Neural progenitor cell (in vitro differentiated cells): ENCODE measurements at places on chromosomes 5 and 9. TPM values are rescaled to one million over a fixed set of nuclear protein-coding genes. Genes with fewer than 3 reads are reported as not detected.

Gene GPR150
- 0.12 TPM in 1 of 2 replicates, not detected in the other for total RNA-seq

- no peak for DNase-seq
Observed at GRCh38 chr9:87653941-87654340, 72.0 kb upstream of the CTSL start.

Gene FLT4
- 2.3 and 13.9 TPM in 2 replicates for total RNA-seq

DNA sequence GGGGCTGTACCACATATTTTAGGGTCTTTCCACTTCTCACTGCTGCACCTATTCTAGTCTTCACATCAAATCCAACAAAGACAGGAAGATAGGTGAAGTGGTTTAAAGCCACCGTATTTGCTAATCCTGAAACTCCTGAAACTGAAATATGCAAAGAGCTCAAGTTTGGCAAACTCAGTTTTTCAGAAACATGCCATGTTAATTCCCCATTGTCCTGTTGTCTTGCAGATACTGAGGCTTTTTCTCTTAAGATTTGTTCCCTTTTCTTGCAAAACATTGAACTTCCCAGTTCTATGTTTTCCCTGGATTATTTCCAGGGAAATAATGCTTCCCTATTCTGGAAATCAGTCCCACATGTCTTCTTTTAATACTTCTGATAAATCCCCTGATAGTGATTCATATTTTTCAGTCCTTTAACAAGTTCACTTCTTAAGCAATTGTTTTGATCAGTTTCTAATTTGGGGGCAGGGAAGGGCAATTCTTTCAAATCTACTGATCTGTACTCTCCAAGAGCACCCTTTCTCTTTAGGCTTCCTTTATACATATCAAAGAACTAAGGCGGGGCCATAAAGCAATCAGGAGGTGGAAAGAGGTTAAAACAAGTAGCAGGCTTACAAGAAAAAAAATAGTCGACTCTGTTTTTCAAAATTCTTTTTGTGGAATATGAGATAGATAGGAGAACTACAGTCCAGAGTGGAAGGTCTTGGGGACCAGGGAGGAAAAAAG lies 648.5 kb downstream of the BNC2 start:
- no peak for DNase-seq

Gene GADD45G
- total RNA-seq, result 1.8 TPM in 1 of 2 replicates, not detected in the other

Gene CCDC69
- 0.03 and 0.07 TPM in 2 replicates for total RNA-seq

Gene CAMK2A
- 0.09 and 0.28 TPM in 2 replicates for total RNA-seq

DNA sequence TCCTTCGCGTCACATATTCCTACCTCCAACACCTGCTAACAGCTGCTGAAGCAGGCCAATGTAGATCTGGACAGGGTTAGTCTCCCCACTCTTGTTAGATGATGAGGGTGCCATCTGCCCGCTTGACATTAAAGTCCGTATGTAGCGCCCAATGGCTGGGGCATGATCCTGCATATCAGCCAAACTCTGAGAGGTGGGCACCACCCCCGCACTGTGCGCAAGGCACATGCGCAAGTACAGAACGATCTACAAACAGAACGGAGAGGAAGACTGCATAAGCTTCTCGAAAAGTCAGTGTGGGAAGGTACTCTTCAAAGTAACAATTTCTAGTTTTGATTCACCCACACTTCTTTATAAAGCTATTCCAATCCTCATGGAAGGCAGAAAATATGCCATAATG lies 69.8 kb downstream of the ECPAS start:
- no peak for DNase-seq

Gene SOHLH1
- total RNA-seq, result not detected in 2 replicates

Gene GNE
- total RNA-seq, result 25.2 and 26.8 TPM in 2 replicates

Gene ANKRD18A
- 2.3 and 3.0 TPM in 2 replicates for total RNA-seq

DNA sequence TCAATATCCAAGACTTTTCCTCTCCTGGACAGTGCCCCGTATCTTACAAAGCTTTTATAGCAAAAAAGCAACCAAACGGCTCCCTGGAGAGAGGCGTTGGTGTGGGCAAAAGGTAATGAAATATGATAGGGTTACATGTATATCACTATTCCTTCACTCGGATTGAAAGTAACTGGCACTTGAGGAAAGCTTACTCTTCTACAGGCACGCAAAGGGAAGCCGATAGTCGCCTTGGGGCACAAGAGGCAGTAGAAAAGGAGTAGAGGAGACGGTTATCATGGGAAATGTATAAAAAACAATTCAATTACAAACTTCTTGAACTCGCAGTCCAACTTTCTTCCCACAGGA lies 1.1 kb downstream of the DIAPH1 start:
- peak; percentile 18 for DNase-seq
